ENCODE measurements at places on chromosomes 16 and 17.

DNA sequence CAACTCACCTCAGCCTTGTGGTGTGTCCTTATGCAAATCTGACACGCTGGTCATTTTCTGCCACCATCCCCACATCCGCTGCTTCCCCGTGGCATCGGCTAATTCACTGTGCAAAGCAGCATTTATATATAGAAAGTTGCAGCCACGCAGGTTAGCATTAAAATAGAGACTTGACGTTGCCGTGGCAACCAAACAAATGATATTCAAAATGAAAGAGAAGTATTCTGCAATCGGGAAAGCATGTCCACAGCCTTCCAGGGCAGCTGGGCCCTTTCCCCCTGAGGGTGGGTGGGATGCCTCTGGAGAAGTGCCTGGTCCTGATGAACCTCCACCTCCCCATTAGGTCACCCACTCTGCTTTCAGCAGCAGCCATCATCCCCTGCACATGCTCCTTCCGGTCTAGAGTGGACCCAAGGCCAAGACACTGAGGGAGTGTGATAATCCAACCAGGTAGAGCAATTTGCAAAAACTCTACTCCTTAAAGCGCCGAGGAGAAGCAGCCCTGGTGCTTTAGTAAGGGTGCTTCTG lies 138.7 kb downstream of the GAS7 start:
- DNase-seq: no peak

DNA sequence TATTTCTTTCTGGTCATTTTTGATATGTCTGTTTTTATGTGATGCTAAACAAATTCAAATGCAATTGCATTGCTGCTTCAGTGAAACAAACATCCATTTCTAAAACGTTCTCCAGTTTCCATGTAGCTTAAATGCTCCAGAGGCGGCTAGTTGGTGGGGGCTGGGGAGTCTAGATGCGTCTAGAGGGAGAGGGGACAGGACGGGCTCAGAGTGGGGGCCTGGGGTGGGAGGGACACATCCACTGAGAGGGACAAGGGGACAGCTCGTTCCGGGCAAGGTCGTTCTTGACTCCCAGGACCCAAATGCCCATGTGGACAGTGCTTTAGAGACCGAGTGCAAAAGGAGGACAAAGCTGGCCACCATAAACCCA lies 102.3 kb downstream of the FOXL1 start:
- no peak for DNase-seq

GRCh38 chr17:51914577-51914976 lies 243.9 kb downstream of the CA10 start:
- DNase-seq: no peak

GRCh38 chr16:81442916-81443687 lies 1.5 kb upstream of the CMIP start:
- DNase-seq: no peak

DNA sequence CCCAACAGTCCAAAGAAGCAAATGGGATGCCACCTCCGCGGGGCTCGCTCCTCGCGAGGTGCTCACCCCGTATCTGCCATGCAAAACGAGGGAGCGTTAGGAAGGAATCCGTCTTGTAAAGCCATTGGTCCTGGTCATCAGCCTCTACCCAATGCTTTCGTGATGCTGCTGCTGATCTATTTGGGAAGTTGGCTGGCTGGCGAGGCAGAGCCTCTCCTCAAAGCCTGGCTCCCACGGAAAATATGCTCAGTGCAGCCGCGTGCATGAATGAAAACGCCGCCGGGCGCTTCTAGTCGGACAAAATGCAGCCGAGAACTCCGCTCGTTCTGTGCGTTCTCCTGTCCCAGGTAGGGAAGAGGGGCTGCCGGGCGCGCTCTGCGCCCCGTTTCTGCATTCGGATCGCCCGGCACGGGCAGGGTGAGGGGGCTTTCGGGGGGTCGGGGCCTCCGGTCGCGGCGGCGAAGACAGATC lies at the start of gene CDH13:
TSS of gene CDH13 (plus strand) at position 179 of the 471 bp plus-strand sequence.
- no peak for DNase-seq

DNA sequence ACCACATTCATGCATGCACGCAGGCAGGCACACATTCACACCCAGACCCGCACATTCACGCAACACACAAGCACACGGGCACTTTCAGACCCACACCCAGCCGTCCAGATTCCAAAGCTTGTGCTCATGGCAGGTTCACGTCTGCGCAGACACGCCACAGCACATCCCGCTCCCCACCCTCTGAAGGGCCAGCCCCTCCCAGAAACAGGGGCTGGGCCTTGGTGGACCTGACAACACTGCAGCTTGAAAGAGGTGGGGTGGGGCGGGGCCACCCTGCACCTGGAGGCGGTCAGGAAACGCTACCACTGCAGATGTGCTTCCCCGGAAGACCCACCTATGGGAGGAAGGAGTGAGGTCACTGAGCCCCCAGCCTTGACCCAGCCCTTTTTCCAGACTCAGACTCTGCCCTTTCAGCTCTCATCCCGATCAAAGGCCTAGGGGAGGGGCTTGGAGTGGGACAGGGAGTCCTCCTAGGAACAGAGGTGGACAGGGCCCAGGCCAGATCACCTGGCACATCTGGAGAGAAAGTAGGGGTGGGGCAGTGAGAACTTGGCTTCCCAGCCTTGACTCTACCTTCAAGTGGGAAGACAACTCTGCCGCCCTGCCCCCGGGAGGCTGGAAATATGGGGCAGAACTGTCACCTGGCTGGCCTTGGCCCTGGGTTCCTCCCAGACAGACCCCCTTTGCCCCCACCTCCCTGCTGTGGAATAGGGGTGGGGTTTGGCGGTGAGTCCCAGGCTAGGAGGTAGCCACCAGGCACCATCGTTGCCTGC lies 11.0 kb downstream of the P3H4 start:
- DNase-seq: no peak

DNA sequence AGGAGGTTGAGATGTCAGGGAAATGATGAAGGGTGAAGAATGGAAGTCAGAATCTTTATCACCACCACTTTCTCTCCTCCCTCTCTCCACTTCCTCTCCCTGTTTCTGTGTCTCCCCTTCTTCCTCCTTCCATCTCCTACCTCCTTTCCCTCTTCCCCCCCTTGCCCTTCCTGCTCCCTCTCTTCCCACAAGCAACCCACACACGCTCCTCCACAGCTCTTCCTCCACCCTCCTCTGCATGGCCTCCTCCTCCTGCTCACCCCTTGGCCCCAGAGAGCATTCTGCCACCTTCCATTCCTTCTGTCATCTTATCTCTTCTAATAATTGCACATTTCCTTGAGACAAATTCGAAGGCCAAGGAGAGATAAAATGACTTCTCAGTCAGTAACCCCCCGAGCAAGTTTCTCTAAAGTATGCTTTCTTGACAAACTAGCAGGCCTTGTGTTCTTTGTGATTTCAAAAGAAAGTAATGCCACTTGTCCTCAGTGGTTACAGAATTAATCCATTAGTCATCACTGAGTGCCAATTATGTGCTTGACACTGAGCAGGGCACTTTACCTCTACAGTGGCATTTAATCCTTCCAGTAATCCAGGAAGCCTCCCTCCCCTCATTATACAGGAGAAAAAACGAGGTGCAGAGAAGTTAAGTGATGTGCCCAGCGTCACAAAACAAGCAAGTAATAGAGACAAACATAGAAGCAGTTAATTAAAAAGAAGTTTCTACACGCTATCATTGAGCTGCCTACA lies 72.3 kb upstream of the CCL1 start:
- DNase-seq: no peak

- no peak for DNase-seq
These were observed 96.6 kb downstream of the MRM1 start for GRCh38 chr17:36697903-36698530.

DNA sequence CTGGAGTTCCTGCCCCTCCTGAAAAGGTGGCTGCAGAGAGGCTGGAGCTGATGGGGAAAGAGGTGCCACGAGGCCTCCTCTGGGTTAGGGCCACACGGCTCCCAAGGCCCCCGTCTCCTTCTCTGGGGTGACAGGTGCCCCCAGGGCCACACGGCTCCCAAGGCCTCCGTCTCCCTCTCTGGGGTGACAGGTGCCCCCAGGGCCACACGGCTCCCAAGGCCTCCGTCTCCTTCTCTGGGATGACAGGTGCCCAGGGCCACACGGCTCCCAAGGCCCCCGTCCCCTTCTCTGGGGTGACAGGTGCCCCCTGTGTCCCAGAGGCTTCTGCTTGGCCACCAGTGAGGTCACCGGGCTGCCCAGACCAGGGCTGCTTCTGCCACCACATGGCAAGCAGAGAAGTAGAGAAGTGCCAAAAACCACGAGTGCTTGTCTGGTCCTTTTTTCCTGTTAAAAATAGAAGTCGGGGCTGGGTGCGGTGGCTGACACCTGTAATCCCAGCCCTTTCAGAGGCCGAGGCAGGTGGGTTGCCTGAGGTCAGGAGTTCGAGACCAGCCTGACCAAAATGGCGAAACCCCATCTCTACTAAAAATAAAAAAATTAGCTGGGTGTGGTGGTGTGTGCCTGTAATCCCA lies 4.1 kb downstream of the CAPN15 start:
- no peak for DNase-seq

GRCh38 chr17:68378268-68379176 lies 78.8 kb downstream of the WIPI1 start:
- DNase-seq: no peak

DNA sequence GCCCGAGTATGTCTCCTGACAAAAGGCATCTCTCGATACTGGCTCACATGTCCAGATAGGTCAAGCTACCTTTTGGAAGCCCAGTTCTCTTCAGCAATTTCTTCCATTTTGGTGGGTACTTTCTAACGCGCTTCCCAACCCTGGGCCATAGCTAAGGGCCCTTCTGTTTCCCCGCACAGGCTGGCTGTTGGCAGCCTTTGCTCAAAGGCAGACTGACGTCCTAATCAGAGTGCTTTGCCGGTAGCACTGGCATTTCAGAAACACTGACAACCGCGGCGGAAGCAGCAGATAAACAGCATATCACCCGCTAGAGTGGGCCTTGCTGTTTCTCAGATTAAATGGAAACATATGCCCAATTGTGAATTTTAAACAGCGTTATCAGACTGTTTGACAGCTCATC lies 49.3 kb upstream of the MPHOSPH6 start:
- DNase-seq: no peak

DNA sequence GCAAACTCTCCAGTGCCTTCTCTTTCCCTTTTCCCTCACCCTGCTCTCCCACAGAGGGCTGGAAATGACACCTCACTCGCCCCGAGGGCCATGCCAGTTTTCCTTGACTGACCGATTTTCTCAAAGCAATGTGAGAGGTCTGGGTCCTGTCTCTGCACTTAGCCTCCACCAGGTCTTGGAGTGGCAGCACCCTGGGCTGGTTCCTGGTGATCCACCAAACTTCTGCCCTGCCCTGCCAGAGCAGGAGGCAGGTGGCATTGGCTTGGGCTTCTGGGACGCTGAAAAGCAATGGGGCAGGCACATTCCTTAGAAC lies 97.5 kb downstream of the RAB11FIP4 start:
- no peak for DNase-seq

DNA sequence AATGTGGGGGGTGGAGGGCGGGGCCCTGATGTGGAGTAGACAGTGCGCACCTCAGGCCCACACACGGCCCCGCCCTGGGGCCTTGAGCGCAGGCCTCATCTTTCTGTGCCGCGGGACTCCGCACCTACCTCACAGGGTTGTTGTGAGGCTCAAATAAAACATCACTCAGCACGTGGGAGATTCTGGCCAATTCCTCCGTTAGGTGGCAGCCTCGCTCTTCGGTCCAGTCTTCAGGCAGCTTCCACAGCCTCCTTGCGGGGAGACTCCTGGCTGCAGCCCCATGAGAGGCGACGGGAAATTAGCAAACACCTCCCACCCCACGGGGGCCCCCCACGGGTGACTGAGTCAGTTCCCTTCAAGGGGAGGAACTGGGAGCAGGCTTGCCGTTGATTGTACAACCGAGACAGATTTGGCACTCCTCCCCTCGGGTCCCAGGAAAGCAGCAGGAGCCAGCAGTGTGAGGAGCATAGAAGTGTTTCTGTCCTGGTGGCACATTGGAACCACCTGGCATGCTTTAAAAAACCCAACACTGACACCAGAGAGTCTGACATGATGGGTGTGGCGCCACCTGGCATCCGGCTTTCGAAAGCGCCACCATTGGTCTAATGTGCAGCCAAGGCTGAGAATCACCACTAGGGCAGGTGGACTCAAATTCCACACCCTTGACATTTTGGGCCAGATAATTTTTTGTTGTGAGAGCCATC lies 7.6 kb downstream of the MRM1 start:
- no peak for DNase-seq
